T-helper 22 cell (primary cell): ENCODE measurements at places on chromosomes 16 and 17.

- no peak for DNase-seq
Observed at GRCh38 chr17:18035704-18036103, 3.3 kb downstream of the ATPAF2 start.

GRCh38 chr16:26413780-26414179 is 652.9 kb upstream of the C16orf82 start:
- DNase-seq, result no peak

GRCh38 chr17:7023576-7024401 is 939 bp downstream of the BCL6B start:
- peak; percentile 93 for DNase-seq

- DNase-seq, result no peak
Observed at GRCh38 chr17:1769822-1770477, 8.1 kb downstream of the SERPINF1 start.

- DNase-seq, result no peak
Observed at GRCh38 chr16:17265154-17265553, 205.6 kb downstream of the XYLT1 start.

DNA sequence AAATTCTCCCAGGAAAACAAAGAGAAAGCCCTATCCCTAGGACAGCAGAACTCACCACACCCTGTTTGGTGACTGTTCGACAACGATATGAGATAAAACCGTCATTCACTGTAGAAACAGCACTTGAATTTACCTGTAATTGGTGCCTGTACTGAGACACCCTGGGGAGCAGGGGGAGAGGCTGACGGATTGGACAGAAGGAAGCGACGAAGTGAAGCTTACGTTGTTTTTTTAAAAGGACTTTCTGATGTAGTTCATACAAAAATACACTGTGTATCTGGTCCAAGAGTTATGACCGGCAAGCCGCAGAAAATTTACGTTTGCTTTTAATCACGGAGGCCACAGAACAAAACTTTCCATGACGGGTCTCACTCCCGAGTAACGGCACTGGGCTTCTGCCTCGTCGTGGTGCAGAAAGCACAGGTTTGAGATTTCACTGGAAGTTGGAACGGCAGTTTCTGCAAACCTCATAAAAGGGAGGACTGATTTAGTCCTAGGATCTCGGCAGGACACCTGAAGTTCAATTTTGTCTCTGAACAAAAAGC is 9.7 kb downstream of the NXN start:
- no peak for DNase-seq

DNA sequence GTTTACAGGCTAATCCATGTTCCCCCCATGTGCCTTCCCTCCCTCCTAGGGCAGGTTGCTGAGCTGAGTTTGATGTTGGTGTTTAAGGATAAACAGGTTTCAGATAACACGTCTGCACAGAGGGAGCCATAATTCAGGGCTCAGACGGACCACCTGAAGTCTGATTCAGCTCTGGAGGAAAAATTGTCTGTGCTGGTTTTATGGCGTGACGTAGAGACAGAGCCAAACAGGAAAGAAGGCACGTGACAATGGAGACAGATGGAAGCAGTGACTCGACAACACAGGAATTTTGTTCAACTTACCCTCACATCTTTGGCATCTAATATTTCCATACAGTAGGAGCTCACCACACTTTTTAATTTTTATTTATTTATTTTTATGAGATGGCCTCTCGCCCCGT is 10.7 kb upstream of the USP10 start:
- DNase-seq, result no peak

DNA sequence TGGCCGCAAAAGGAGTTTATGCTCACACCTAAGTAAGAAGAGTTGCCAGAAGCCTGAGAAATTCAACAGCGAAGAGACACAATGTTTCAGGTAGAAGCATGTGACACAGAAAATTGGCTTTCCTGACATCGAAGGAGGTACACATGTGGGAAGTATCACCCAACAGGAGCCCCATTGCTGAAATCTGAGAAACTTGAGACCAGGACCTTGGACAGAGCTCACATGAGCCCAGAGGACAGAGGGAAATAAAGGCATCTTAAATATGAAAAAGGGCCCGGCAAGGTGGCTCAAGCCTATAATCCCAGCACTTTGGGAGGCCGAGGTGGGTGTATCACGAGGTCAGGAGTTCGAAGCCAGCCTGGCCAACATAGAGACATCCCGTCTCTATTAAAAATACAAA is 304.1 kb upstream of the C16orf82 start:
- no peak for DNase-seq

DNA sequence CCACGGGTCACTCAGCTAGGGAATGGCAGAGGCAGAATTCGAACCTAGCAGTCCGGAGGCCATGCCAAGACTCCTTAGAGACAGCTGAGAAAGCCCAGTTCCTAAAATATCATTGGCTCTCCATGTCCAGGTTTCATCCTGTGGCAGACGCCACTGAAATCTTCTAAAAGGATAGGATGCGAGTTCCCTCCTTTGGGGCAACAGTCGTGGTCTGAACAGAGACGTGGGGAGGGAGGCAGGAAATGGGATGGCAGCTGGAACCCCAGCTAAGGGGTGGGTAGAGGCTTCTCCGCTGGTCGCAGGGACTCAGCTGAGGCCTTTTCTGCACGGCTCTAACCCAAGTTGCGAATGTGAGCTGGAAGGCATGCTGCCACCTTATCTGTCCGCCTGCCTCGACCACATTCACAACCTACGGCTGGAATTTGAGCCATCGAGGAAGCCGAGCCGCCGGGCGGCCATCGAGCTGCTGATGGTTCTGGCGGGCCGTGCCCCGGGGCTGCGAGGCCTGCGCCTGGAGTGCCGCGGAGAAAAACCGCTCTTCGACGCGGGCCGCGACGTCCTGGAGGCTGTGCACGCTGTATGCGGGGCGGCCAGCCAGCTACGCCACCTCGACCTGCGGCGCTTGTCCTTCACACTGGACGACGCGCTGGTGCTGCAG is 1.9 kb upstream of the HSF4 start:
- DNase-seq, result no peak

- DNase-seq, result no peak
Observed at GRCh38 chr17:9890124-9890523, 14.9 kb downstream of the RCVRN start.

DNA sequence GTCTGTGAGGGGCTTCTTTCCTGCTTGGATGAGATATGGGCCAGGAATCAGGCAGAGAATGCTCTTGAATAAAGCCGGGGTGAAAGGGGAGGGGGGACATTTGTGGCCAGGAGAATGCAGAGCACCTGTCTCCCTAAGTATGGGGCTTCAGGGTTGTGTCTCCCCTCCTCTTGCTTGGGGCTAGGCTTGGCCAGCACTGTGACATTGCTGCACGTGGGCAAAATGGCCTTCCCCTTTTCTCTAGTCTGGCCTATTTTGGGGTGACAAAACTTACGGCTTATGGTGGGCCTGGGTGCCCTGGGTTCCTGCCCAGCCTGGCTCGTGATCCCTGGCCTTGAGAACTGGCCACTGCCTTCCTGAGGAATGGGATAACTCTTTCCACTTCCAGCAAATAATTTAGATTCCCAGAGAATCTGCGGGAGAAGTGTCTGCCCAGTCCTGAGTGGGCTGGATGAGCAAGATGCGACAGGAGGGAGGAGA is 5.6 kb downstream of the NFE2L1 start:
- no peak for DNase-seq

- DNase-seq, result no peak
Observed at GRCh38 chr16:79597277-79598062, 3.1 kb downstream of the MAF start.

DNA sequence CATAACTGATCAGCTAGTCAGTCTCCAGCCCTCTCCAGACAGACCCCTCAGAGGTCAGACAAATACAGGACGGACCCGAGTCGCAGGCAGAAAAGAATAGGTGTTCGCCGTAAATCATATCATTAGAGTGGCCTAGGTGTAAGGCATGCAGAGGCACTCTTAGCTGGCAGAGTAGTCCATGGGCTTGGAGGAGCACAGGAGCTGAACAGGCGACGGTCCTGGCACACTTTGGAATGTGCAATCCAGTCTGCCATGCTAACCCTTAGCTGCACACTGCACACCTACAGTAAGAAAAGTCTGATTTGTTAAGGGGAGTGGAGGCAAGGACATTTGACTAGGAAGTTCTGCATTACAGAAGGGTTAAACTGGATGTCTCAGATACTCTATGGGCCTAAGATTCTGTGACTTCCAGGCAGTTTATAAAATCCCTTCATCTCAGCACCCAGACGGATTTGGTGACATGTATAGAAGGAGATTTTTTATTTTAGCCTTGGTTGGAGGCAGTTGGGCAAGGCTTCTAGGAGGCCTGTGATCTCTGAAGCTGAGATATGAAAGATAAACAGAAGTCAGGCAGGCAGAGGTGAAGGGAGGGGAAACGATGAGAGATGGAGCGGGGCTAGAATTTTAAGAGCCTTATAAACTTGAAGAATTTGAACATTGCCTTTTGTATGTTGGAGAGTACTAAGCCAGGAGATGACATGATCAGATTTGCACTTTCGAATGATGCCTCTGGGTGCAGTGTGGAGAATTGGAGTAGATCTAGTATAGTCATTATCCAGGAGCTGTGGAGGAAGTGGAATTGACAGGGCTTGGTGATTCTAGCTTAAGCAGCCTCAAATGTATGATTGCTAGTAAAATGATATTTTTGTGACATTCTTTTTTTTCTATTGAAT is 34.6 kb upstream of the SLC5A11 start:
- DNase-seq, result no peak

GRCh38 chr16:81517629-81518438 is 73.2 kb downstream of the CMIP start:
- DNase-seq, result no peak

DNA sequence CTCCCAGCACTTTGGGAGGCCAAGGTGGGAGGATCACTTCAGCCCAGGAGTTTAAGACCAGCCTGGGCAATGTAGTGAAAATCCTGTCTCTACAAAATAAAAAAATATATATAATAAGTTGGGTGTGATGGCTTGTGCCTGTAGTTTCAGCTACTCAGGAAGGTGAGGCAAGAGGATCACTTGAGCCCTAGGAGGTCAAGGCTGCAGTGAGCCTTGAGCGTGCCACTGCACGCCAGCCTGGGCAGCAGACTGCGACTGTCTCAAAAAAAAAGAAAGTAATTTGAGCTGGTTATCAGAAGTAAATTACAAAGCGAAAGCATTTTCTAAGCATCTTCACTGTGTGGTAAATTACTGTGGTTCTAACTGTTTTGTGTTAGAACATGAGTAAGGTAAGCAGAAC is 66.2 kb downstream of the NQO1 start:
- no peak for DNase-seq

- DNase-seq, result peak; percentile 36
Observed at GRCh38 chr17:48023400-48024148, 14.0 kb downstream of the COPZ2 start.

DNA sequence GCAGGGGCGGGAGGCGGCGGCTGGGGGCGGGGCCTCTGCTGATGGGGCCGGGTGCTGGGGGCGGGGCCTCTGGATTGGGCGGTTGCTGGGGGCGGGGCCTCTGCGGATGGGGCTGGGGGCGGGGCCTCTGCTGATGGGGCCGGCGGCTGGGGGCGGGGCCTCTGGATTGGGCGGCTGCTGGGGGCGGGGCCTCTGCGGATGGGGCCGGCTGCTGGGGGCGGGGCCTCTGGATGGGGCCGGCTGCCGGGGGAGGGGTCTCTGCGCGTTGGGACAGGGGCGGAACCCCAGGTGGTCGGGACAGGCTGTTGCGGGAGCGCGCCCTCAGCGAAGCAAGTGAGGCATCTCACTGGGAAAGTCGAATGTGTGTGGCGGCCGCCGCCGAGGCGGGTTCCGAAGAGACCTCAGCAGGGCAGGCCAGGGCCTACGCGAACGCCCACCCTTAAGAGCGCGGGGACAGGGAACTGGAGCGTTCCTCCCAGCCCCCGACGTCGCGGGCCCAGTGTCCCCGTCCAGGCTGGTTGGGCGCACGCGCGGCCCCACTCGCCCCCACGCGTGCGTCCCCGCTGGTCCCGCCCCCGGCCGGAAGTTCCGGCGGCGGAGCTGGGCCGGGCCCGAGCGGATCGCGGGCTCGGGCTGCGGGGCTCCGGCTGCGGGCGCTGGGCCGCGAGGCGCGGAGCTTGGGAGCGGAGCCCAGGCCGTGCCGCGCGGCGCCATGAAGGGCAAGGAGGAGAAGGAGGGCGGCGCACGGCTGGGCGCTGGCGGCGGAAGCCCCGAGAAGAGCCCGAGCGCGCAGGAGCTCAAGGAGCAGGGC is at the start of gene STUB1:
TSS of gene STUB1 (plus strand) at position 597 of the 811 bp plus-strand sequence. CDS start at position 713, 116 bp downstream.
- DNase-seq, result peak; percentile 83

DNA sequence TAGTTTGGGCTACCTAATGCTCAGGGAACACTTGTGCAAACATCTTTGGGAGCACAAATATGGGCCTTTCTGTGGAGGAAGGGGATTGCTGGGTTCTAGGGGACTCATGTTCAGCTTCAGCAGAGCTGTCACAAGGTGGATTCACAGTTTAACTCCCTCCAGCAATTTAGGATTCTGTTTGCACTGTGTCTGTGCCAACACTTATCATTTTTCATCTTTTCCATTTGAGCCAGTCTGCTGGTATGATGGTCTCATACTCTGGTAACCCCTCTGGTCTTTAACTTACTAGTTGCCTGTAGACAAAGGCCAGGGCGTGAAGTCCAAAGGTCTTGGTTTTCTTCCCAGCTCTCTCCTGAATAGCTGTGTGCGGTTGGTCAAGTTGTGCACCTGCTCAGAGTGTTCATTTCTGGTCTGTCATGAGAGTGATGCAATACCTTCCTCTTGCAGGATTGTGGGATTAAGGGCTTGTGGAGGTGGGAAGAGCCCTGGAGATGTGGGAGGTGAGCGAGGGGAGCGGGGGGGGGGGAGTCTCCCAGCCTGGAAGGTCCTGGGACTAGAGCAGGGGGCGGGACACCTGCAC is 152.6 kb downstream of the CMIP start:
- DNase-seq, result no peak

- DNase-seq, result no peak
Observed at GRCh38 chr17:82966415-82966814, 113.0 kb upstream of the METRNL start.

DNA sequence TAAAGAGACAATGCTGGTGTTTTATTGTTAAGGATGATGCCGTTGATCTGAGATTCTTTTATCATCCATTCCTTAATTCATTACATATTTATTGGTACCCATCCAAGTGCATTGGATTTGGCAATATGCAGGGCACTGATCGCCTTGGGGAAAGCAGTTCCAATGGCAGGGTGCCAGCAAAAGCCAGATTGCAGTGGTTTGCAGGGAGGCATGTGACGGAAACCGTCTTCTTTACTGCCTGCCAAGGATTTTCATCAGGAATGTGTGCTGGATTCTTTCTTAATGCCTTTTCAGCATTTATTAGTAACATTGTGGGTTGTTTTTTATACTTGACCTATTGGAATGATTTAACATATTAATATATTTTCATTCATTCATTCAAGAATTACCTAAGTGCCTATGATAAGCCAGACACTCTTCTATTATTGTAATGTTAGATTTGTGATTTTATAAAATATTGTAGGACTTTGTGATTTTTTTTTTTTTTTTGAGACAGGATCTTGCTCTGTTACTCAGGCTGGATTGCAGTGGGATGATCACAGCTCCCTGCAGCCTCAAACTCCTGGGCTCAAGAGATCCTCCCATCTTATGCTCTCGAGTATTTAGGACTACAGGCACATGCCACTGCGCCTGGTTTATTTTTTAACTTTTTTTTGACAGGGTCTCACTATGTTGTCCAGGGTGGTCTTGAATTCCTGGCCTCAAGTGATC is 93.4 kb upstream of the TNRC6A start:
- DNase-seq, result no peak
